Activated naive CD4-positive, alpha-beta T cell treated with Interleukin-2 at 50 U/mL for 16 hours (primary cell): ENCODE measurements at places on chromosomes 6 and 20.

DNA sequence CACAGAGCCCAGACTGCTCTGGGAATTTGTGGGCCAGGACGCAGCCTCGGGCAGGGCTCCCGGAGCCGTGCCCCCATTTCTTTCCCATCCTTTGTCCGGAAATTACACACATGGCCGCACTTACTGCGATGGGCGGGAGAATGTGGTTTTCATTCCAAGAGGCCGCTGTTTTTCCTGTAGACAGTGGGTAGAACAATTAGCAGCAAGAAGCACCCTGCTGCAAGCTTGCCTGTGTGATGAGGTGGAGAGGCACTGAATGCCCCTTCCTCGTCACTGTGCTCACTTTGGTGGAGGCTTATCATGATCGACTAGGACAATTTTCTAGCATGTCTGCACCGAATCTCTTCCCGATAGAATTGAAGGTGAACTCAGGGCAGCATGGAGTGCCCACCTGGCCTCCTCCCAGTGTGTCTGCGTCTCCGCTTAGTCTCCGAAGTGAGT is 102.8 kb downstream of the DACT2 start:
- DNase-seq = no peak

GRCh38 chr20:58459058-58459750 is 56.0 kb downstream of the APCDD1L start:
- no peak for DNase-seq

GRCh38 chr20:1734269-1734858 is 76.8 kb upstream of the SIRPG start:
- peak; percentile 24 for DNase-seq

GRCh38 chr6:110491644-110492317 is 15.4 kb upstream of the SLC22A16 start:
- no peak for DNase-seq

- no peak for DNase-seq
Measured at GRCh38 chr6:31710523-31711219, 4.0 kb downstream of the LY6G6F start.

DNA sequence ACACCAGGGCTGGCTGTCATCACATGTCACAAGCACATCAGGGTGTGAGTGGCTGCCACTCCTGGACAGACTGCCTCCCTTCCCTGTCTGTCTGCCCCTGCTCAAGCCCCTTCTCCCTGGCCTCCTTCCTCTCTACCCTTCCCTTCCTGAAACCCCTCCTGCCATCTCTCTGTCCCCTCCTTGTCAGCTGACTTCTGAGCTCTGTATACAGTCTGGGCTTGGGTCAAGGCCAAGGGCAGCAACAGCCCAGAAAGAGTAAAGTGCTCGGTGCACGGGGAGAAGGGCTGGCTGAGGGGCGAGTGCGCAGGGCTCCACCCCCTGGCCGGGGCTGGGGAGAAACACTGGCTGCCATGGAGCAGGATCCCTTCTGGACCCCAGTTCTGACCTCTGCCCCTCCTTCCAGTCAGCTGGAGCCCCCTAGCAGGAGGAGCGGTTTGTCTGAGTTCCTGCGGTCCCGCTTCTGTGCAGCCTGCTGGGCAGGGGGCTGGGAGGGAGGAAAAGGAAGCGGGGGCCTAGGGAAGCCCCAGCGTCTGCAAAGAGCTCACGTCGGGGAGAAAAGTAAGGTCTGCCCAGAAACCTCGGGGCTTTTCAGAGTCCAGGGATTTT is 2.0 kb downstream of the LKAAEAR1 start:
- DNase-seq = no peak
